Activated naive CD8-positive, alpha-beta T cell treated with anti-CD3 and anti-CD28 coated beads for 36 hours (primary cell): ENCODE measurements at places on chromosomes 3 and 15.

- no peak for DNase-seq
These were observed 504.4 kb downstream of the FHIT start for GRCh38 chr3:60746695-60747416.

DNA sequence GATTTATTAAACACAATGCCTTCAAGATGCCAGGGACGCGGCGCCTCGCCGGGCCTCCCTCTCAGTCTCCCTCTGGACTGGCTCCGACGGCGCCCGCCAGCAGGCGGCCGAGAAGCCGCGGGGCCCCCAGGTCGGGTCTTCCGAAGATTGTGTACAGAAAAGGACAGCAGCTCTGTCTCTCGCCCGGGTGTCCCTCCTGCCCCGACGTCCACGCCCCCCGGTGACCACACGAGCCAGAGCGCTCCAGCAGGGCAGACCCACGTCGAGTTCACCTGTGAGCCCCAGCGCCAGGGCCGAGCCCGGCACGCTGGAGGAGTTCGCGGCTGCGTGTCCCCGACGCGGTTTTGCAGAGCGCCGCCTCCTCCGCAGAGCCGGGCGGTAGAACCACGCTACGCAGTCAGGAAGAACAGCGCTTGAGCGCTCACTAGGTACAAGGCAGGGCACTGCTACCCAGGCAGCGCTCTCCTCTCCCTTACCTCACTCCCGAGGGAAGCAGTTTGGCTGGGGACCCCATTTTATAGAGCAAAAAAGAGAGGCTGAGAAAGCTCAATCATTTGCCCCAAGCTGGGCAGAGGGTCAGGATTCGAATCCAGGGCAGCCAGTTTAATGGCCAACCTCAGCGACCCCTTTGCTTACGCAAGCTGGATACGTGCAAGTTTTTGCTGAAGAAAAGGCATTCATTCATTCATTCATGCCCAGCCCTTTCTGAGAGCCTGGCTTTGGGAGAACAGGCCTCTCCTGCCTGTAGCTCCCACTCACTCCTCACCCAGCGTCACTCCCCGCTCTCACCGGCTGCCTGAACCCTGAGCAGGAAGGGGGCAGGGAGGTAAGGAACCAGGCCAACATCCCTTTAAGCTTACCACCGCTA is 3.0 kb upstream of the TLE3 start:
- peak; percentile 76 for DNase-seq

DNA sequence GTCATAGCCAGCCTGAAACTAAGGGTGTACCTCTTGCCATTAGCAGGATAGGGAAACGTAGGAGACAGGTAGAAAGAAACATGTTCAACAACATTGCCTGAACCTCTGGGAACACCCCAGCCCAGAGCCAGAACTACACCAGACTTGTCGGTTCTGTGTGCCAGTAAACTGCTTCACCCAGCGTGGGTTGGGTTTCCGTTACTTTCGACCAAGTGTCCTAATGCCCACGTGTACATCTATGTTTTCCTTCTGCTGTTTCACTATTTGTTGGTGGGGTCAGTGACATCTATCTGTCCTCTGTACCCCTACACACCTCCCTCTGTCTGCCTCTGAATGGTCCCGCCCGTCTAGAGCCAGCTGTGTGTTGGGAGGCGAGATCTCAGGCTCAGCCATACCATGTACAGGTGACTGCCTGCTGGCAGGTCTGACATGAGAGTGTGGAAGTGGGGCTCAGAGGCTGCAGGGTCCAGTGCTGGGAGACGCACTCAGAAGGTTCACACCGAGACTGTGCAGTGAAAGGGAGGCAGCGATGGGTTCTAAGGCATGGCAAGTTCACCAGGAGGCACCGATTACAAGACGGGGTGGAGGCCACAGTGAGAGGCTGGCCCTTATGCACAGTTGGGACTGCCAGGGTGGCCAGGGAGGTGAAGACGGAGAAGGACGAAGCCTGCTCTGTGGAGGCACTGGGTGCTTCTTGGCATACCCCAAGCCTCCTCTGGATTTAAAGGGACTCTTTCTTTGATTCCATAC is 36.4 kb downstream of the SSUH2 start:
- DNase-seq, result no peak

DNA sequence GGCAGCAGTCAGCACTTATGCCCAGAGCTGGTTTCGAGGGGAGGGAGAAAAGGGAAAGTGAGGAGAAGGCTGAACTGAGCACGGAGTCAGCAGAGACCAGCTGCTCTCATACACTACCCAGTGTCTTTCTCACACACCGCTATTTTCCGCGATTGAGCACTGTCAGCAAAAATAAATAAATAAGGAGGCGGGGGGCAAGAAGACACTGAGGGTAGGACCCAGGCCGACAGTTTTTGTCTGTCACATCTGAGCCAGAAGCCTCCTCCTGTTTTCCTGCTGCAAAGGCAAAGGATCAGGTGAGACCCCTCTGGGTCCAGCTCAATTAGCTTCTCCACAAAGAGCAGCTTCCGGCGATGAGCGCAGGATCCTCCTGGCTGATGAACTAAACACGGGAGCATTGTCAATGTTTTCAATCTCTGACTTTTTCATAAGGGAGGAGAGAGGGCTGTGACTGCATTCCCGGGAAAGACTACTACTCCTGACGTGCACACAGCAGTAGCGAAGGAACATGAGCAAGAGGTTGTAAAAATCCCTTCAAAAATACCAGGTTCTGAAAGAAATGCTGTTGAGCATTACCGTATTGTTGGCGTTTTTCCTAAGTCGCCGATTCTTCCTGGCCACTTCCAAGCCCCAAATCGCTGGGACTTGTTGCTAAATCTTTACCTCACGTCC is 1.3 kb downstream of the FRMD5 start:
- DNase-seq, result no peak

- DNase-seq, result no peak
These were observed 608 bp upstream of the SLC6A6 start for GRCh38 chr3:14401692-14402303.
